Activated CD4-positive, alpha-beta T cell treated with anti-CD3 and anti-CD28 coated beads, Interleukin-2, amount 50 U/mL, for 48 hours (primary cell): ENCODE measurements at places on chromosomes 3 and 15.

GRCh38 chr3:195896361-195897080, 11.8 kb downstream of the TNK2 start:
- no peak for DNase-seq

DNA sequence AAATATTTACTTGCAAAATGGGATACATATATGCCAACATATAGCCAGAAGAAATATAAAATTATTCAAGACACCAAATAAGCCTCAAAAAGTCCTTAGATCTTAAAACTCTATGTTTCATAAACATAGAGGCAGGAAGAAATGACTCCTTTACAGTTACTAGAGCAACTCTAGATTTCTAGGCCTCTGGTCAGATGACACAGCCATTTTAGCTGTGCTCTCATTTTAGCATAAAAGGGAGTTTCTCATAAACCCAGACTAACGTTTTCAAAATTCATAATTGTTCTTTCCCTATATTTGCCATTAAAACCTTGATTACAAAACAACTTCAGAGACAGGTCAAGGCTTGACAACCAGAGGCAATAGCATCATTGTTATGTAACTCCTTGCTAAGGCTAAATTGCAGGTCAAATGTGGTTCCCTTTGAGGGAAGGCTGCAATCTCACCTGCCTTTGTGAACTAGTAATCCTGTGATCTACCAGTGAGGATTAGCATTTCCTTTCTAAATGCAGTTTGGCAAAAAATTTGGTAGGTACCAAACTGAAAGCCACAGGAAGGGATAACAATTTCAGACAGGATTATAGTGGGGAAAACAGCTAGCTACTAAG, 8.2 kb downstream of the THOC7 start:
- no peak for DNase-seq

DNA sequence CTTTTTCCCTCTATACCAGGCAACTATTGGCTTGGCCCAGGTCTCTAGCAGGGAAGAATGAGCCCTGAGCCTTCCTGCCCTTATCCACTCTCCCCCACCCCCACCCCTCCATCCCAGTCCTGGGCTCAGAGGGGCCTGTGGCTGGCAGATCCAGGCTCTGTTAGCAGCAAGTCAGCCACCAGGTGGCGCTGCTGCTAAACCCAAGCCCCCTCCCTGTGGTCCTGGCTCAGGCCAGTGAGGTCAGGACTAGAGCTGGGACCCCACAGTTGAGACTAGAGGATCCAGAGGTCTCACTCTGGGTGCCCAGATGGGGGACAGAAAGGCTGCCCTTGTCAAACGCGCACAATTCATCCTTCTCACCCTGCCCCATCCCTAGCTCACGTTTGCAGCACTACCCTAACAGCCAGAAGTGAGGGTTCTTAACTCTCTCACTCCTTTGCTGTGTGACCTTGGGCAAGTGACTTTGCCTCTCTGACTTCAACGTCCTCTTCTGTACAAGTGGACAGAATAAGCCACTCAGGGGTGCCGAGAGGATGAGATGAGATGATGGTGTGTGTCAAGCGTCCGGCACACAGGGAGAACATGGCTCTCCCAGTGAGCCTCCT, 46.8 kb upstream of the SLC6A1 start:
- peak; percentile 60 for DNase-seq

GRCh38 chr3:44923632-44924456, 49.4 kb downstream of the TGM4 start:
- no peak for DNase-seq

DNA sequence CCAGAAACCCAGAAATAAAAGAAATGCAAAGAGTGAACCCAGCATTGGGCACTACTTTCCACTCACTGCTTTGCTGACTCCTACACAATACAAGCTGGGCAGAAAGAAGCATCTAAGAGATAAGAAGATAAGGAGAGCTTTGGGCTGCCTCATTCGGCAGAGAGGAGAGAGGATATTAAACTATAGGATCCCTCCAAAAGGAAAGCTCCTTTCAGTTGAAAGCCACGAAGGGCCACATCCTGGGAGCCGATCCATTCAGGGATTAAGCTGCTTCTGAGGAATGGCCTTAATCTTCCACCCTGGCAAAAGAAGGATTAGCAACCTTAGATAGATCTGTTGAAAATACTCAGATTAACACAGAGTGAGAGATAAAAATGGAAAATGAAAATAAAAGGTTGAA, 274.9 kb upstream of the PPP2R3A start:
- no peak for DNase-seq

- DNase-seq: peak; percentile 45
Observed at GRCh38 chr15:74307827-74308811, 59.3 kb downstream of the CYP11A1 start.

GRCh38 chr15:60774829-60775463, 296.0 kb upstream of the ICE2 start:
- DNase-seq: no peak
